RPMI8226 (cell line): ENCODE measurements at places on chromosomes 16 and 17.

GRCh38 chr16:73210686-73211085 lies 162.8 kb upstream of the ZFHX3 start:
- no peak for DNase-seq

DNA sequence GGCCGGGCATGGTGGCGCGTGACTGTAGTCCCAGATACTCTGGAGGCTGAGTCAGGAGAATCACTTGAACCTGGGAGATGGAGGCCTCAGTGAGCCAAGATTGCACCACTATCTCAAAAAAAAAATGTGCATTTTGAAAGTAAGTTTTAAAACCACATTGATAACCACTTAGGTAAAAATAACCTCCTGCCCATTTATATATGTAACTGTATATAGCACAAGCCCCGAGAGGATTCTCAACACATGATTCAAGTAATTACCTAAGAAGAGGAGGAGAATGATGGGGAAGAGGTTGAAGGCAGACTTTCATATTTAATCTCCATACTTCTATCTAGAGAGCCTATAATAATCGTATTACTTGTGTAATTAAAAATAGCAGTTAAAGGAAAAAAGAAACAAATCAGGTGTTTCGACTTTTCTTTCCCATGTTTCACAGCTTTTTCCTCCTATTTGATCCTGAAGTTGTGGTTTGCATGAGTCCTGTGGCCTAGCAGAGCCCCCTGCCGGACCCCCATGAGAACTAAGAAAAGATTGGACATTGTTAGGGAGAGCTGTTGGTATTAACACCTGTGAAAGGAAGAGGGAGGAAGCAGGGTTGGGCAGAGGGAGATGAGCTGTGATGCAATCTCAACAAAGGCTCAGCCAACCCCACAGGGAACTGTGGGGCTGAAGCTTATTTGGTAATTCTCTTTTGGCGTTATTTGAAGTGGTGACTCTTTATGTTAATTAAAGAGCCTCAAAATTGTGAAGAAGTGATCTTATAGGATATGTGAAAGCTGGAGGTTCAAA lies 22.1 kb downstream of the PMFBP1 start:
- no peak for DNase-seq

DNA sequence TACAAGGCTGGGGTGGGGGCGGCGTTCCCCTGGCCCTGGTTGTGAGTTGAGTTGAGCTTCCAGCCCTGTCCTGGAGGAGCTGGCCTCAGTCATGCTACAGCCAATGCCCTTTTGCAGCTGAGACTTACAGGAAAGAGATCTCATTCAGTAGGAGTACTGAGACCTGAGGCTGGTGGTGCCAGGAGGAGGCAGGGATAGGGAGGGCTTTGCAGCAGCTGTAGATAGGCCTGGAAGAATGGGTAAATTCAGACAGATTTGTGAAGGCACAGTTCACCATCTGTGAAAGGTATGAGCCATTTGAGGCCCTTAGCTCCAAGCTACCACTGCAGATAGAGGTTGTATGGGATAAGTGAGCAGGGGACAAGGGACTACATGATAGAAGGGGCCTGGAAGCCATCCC lies 5.6 kb downstream of the STX4 start:
- DNase-seq: no peak

DNA sequence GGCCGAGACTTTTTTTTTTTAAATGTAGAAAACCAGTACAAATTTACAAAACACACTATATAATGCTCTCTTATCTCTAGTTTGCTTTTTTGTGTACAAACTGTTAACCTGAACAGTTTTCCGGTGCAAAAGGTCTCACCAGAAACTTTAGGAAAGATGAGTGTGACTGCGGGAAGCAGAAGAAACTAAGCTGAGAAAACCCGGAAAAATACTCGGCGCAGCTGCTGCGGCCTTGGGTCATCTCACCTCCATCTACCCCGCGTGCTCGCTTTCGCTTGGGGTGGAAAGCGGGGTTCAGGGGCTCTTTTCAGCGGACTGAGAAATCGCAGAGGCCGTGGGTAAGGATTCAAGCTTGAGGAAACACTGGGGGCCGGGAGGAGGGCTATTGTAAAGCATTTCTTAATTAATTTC lies 1.8 kb downstream of the SALL1 start:
- DNase-seq: no peak

GRCh38 chr17:56977673-56978395 lies at the start of gene SCPEP1:
Gene SCPEP1 (plus strand): TSS chr17:56978131. CDS start chr17:56978160, 29 bp downstream.
- DNase-seq: peak; percentile 90

DNA sequence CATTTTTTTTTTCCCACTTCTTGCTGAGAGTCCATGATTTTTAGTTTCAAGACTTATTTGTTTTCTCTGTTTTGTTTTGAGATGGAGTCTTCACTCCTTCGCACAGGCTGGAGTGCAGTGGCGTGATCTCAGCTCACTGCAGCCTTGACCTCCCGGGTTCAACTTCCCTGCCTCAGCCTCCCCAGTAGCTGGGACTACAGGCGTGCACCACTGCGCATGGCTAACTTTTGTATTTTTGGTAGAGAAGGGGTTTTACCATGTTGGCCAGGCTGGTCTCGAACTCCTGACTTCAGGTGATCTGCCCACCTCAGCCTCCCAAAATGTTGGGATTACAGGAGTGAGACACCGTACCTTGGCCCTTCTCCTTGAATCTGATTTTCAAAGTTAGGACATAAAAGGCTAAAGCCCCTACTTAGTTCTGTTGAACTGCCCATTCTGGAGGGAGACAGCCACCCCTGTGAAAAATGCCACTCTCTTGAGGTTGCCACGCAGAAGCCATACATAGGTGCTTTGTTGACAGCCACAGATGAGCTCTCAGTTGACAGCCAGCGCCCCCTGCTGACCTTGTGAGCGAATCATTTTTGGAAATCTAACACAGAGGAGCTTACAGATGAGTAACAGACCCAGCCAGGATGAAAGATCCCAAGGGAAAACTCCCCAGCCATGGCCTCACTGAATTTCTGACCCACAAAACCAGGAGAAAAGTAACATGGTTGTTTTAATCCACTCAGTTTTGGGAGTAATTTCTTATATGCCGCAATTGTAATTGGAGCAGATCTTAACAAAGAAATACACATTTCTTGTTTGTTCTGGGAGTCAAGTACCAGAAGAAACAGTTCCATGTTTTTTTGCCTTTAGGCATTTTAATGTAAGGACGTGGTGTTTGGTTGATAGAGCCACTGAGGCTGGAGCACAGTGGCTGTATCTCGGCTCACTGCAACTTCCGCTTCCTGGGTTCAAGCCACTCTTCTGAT lies 38.8 kb downstream of the PKD1L3 start:
- peak; percentile 88 for DNase-seq

DNA sequence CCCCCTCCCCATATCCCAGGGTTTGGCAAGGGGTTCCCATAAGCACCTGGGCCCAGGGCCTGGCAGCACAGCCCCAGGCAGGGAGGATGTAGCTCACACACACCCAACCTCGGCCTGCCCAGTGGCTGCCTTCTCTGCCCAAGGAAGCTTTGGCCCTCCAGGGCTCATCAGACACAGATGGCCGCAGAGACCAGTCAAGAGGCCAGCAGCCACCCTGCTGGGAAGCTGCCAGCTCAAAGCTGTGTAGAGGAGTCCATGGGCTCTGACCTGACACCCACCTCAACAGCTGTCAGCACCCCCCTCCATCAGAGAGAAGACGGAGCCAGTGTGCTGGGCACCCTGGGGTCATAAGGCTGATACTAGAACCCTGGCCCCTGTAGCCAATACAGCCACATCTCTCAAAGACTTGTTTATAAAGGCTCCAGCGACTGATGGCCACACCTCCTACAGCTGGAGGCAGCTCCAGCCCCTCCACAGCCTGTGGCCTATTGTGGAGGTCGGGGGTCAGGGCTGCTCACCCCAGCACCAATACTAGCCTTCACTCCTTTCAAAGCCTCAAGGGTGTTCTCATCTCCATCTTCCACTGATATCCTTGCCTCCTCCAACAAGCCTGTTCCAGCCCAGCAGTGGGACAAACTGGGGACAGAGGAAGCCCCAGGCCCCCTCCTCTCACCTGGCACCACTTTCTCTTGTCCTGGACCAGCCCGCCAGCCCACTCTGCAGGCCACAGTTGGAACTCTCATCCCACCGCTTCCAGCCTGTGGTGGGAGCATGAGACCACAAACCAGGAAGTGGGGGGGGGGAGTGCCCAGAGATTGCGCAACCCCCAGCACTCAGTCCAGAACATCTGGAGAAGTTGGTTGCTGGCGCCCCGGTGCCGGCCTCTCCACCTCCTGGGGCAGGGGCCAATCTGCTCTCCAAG lies 2.2 kb upstream of the MPG start:
- peak; percentile 54 for DNase-seq

GRCh38 chr17:12230481-12231354 lies 210.0 kb downstream of the MAP2K4 start:
- DNase-seq: no peak

- no peak for DNase-seq
Measured at GRCh38 chr16:25897702-25898101, 205.9 kb downstream of the HS3ST4 start.

- no peak for DNase-seq
Measured at GRCh38 chr16:73106329-73107034, 58.6 kb upstream of the ZFHX3 start.

DNA sequence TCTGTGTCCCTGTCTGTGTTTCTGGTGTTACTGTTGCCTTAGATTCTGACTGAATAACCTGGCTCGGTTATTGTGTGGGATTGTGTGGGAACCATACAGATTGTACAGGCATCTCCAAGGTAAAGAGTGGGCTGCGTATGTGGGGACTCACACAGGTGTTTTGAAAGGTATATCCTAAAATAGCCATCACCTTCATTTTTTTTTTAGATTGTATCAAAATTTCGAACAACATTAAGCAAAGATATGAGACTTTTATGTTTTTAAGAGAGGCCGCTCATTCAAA lies 53.5 kb downstream of the ATP2C2 start:
- no peak for DNase-seq

- DNase-seq: no peak
Measured at GRCh38 chr17:50052241-50052796, 3.6 kb upstream of the ITGA3 start.

- DNase-seq: no peak
Measured at GRCh38 chr17:31513731-31514427, 122.4 kb downstream of the RAB11FIP4 start.

GRCh38 chr16:9446471-9447194 lies 355.2 kb downstream of the HAPSTR1 start:
- DNase-seq: no peak

DNA sequence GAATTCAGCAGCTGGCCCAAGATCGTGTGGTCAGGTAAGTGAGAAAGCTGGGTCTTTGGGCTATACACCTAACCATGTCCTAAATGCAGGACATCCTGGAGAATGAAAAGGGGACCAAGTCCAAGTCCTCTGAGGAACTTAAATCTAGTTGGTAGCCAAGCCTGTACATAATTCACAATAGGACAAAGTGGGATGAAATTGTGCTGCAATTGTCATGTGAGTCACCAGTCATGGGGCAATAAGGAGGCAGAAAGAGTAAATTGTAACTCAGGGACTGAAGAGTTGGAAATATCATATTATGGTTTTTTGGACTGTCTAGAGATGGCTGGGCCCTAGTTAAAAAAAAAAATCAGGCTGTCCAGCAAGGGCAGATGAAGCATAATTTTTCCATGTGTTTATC lies 202.6 kb downstream of the CYLD start:
- no peak for DNase-seq

DNA sequence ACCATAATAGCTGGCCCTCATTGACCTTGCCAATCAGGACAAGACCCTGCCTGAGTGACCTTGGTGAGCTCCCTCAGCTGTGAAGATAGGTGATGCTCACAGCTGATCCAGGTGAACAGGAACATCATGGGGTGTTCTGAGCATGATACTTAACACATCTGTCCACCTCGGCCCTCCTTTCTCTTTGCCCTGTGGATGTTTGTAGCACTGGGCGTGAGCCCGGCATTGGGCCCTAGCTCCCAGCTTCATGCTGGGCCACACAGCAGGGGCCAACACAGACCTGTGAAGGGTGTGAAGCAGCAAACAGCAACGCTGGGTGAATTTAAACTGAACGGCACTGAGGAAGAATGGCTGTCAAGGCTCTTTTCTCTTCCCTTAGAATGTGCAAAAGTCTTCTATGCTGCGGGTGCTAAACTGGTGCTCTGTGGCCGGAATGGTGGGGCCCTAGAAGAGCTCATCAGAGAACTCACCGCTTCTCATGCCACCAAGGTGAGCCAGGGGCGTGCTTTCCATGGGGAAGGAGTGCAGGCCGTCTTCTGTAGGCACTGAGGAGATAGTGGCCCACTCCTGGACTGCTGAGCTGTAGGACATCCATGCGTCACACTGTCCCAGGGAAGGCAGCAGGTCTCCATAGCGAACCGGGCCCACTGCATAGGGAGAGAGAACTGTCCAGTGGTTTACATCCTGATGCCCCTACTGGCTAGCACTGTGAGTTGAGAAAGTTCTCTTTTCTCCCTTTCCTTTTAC lies 35.9 kb downstream of the TMEM11 start:
- DNase-seq: no peak

DNA sequence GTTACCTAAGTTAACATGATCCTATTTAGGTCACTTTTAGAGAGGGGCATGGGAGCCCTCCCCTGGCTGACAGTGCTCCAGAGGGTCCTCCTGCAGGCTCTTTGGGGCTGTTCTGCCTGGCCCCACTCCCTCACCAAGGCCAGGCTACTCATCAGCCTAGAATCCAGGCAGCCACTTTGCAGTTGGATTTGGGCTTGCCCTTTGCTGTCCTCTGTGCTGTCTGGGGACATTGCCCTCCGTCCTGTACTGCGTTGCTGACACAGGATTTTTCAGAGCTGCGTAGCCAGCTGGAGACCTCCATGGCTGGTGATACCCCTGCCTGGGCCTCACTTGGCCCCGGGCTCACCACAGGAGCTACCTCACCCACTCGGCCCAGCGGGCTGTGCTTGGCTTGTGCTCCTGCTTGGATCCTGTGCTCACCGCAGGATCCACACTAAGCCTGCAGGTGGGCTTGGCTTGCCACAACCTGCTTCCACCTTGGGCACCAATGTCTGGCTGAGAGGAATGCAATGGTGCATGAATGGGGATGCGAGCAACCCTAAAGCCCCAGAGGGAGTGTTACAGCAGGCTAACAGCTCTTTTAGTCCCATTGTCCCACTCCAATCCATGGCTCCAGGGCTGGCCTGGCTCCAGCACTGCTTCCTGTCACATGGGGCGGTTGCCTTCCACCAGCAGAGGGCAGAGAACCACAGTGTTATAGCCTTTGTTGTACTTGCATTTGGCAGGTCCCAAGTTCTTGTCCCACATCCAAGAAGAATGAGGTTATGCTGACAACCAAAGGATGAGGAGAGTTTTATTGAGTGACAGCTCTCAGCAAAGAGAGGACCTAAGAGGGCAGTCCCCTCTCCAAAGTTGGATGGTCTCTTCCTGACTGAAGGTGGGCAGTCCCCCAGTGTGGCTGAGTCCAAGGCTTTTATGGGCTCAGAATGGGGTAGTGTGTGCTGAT lies 21.5 kb downstream of the CCL4 start:
- no peak for DNase-seq

- no peak for DNase-seq
Measured at GRCh38 chr17:43410557-43411368, 12.0 kb downstream of the ARL4D start.

GRCh38 chr17:2398655-2399571 lies 1.9 kb downstream of the MNT start:
- peak; percentile 48 for DNase-seq

- no peak for DNase-seq
Measured at GRCh38 chr17:28487881-28488532, 14.6 kb downstream of the SLC13A2 start.
